ENCODE measurements at places on chromosomes 2 and 18.

DNA sequence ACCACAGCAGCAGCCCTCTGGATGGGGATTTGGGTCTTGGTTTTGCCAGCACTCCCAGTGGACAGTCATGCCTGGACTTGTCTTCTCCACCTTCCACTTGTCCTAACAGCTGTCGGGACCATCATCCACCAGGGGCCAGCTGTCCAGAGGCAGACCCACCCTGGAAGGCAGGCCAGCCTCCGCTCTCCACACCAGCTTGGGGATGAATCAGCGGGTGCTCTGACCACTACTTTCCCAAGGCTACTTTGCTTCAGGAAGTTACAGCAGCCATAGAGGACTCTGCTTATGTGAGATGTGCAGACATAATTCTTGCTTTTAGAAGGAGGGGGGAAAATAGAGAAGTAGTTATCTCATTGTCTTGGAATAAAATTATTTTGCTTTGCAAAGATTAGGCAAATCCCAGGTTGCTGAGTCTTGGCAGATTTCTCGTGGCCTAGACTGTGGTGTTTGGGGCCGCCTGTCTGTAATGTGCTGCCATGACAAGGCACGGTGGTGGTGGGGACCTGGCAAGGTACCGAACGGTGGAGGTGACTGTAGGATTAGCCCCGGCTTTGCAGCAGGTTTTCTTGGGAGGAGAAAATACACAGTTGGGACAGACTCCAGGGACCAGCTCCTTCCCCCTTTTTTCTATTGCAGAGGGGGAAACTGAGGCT is 148.7 kb downstream of the AGAP1 start:
- peak; percentile 42 for DNase-seq

DNA sequence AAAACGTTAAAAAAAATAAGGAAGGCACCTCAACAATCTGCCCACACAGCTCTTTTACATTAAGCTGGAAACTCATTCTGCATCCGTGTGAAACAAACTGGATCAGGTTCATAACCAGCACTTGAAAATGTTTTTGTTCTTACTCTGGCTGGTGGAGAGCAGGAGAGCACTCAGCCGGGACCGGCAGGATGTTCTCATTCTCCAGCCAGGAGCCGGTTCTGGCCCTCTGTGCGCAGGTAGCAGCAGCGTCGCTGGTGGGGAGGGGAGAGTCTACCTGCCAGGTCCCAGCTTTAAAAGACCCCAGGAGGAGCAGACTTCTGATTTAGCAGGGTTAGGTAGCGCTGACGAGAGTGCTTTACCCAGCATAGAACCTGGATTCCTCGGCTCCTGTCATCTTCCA is 834.9 kb upstream of the SALL3 start:
- DNase-seq: no peak

GRCh38 chr2:196163285-196163684 is 8.1 kb downstream of the STK17B start:
- no peak for DNase-seq

DNA sequence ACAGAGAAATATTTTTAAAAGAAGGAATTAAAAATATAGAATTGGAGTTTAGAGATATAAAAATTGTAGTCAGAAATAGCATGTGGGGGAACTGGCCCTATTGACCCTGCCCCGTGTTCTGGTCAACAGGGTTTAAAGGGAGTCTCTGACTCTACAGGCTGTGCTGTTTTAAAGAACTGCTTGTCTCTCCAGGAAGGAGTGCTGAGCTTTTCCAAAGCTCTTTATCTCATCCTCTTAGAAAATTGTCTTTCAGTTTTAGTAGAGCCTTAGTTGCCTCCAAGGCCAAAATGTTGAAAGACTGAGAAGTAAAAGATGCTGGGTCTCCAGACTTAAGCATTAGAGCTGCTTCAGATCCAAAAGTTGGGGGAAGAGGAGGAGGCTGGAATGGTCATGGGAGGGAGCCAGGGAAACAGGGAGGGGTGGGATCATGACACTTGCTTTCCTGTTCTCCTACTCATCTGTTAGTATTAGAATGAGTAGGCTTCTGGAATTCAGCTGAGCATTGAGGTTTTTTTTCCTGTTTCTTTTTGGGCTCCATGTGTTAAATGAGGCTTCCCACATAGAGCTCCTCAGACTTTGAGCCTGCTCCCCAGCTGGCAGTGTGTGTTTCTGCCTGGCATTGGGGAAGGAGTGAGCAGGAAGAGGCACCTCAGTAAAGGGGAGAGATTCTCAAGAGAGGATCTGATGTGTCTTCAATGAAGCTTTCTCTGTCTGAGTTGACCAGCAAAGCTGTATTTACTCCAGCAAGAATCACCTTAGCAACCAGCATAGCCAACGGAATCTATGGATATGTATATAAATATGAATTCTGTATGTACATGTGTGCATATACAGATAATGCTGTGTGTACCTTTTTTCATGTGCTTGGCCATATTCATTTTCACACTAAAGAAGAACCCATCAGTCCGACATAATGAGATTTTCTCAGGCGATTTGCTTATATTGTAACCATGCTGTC is 186.8 kb upstream of the FBXO11 start:
- no peak for DNase-seq

DNA sequence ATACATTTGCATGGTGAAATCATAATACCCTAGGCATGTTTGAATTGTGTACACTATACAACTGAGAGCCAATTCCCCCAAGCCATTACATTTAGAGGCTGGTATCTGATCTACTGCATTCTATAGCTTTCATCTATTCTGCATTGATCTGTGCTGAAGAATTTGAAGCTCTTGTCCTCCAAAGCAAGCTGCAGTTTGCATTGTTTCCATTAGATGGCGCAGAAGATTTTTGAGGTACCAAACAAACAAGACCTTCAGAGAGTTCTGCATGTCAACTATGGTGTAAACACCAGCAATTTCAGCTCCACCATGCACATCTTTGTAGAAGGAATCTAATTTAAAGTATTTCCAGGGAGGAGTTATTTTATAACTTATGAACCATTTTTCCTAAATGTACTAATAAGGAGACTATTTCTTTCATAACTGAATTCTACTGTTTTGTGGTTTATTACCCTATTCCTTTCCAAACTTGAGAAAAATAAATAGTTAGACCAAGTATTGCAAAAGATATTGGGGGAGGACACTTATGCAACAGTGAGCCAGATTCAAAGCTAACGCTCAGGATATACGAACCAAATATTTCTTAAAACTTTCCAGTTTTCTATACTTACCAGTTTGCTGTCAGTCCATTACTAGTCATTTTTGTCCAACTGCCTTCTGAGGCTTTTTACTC is 761.8 kb upstream of the ACVR2A start:
- DNase-seq: peak; percentile 58

DNA sequence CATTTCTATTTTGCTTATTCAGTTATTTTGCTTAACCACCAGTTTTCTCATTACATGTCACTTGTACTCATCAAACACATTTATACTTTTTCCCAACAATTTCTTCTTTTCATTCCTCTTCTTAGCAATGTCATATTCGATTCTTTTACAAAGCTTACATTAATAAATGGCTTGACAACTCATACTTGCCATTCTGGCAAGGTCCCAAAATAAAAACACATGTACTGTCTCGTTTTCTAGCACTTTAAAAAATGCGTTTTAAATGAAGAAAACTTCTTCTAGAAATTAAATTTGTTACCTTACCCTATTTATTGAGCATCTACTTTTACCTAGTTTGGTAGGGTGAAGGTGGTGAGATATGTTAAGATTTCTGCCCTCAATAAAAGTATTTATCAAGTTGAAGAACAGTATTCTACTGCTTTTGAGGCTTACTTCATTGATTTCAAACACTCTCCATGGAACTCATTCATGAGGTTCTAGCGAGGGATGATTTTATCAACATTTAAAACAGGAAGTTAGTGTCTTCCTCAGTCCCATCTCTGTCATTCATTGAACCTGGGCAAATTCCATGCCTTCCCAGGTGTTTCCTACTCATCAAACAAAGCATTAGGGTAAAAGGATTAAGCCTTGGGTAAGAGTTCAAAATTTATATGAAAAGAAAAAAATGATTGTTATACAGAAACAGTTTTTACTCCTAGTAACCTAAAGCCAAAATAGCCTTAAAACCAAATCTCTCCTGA is 52.6 kb downstream of the CALCRL start:
- no peak for DNase-seq

- DNase-seq: no peak
These were observed 47.9 kb downstream of the SLC14A1 start for GRCh38 chr18:45771587-45772480.

GRCh38 chr2:4882421-4882820 is 809.8 kb upstream of the SOX11 start:
- DNase-seq: no peak

DNA sequence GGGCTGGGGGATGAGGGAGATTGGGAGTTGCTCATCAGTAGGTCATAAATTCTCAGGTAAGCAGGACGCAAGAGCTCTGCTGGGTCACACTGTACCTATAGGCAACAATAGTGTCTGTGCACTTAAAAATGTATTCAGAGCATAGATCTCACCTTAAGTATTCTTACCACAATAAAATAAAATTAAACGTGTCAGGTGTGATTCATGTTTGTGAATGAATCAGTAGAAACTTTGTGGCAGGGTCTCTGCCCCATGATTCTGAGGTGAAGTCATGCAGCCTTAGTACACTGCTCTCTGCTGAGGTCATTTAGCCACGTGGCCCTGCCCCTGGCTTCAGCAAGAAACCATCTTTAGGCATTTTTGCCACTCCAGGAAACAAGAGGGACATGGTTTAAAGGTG is 253.8 kb downstream of the FBXO15 start:
- peak; percentile 51 for DNase-seq

- peak; percentile 56 for DNase-seq
These were observed 416.6 kb upstream of the TRIB2 start for GRCh38 chr2:12300019-12300602.

- DNase-seq: no peak
These were observed 70.2 kb downstream of the AGAP1 start for GRCh38 chr2:235564066-235564465.

GRCh38 chr2:97994476-97994875 is 1.3 kb downstream of the TMEM131 start:
- no peak for DNase-seq

GRCh38 chr18:6374935-6375529 is 39.7 kb downstream of the L3MBTL4 start:
- no peak for DNase-seq

GRCh38 chr18:69840001-69840400 is 107.7 kb downstream of the CD226 start:
- DNase-seq: no peak

- no peak for DNase-seq
These were observed 300.6 kb downstream of the AFF3 start for GRCh38 chr2:99841749-99842148.

- DNase-seq: peak; percentile 56
These were observed 31.7 kb upstream of the ASAP2 start for GRCh38 chr2:9174771-9175437.

- DNase-seq: no peak
These were observed 36.6 kb upstream of the BOD1L2 start for GRCh38 chr18:57110290-57110689.

DNA sequence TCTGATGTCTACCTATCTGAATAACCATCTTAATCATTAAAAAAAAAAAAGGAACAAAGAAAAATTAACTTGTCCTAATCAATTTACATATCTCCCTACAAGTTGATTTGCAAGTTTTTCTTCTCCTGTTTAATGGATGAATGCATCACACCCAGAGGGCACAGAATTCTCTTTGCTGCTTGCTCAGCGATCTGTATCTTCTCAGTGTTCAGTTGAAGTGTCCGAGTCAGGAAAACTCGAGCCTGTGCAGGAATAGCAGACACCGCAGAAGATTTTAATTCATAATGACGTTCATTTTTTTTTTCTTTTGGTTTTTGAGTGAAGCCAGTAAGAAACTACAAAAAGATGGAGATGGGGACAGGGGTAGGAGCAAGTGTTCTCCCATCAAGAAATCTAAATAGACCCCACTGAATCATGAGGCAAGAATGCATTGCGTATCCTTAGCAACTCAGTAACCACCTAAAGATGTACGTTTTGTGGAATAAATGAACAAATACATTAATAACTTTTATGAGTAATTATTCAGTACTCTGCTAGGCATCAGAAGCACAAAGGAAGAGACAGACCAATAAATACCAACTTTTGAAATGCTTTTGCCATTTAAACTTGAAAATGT is 675.5 kb downstream of the LRP1B start:
- DNase-seq: peak; percentile 41

- peak; percentile 61 for DNase-seq
These were observed 30.9 kb upstream of the OSBPL6 start for GRCh38 chr2:178163395-178163794.

GRCh38 chr2:134436706-134437105 is 182.8 kb downstream of the MGAT5 start:
- DNase-seq: no peak

- no peak for DNase-seq
These were observed 476.7 kb downstream of the TXNL1 start for GRCh38 chr18:56161566-56162260.

GRCh38 chr18:13835202-13835601 is 11.3 kb downstream of the MC5R start:
- DNase-seq: no peak

- DNase-seq: no peak
These were observed 56.1 kb upstream of the DLGAP1 start for GRCh38 chr18:4511166-4511565.

- peak; percentile 84 for DNase-seq
These were observed 9.8 kb downstream of the LGALSL start for GRCh38 chr2:64463781-64464180.

DNA sequence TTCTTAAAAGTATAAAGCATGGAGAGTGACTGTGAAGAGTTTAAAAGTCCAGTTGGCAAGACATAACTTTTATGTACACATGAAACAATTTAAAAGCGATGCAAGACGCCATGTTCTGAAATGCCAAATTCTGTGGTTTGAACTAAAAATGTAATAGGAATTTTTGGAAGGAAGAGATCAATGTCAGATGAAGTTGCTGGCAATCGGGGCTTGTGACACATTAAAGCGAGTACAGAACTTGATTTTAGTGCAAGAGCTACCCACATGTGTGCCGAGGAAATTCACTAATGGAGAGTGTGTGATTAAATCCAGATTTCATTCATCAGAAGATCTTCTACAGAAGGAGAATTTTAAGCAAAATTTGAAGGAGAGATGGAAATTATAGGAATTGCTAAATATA is 220.2 kb upstream of the CCDC68 start:
- no peak for DNase-seq

- DNase-seq: no peak
These were observed 521.8 kb upstream of the ZEB2 start for GRCh38 chr2:145041706-145042105.

GRCh38 chr2:58973811-58974281 is 732.7 kb upstream of the FANCL start:
- DNase-seq: no peak

DNA sequence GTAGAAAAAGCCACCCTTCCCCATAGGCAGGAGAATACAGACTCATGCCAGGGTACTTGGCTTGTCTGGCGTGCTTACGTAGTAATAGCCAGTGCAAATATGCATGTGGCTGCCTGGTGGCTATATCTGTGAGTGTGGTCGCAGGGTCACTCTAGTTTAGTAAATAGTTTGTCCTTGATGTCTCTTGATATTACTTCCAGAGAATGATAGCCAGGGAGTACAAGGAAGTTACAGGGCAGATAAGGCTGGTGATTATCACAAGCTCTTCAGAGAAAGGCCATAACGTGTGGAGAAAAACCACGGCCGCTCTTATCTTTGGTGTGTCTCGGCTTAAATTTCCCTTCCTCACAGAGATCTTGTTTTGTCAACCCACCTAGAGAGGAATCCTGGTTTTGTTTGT is 54.3 kb upstream of the SLC39A10 start:
- no peak for DNase-seq
